ENCODE measurements at places on chromosomes 3 and 15.

- no peak for DNase-seq
Observed at GRCh38 chr3:18585004-18585968, 160.1 kb upstream of the SATB1 start.

DNA sequence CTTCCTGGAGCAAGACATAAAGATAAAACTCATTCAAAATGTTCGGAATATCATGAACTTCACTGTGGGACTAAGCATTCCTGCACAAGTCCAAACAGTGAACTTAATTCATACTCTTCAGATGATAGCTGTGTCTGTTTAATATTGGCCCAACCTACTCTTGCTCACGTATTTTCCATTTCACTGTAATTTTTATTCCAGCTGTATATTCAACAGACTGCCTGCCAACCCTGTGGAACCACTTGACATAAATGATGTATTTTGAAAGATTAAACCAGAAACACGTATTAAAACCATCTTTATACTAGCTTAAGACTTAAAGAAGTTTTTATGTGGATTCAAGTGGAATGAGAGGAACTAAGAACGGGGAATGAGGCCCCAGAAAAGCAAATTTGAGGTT is 172.5 kb downstream of the TMEM108 start:
- DNase-seq = no peak

DNA sequence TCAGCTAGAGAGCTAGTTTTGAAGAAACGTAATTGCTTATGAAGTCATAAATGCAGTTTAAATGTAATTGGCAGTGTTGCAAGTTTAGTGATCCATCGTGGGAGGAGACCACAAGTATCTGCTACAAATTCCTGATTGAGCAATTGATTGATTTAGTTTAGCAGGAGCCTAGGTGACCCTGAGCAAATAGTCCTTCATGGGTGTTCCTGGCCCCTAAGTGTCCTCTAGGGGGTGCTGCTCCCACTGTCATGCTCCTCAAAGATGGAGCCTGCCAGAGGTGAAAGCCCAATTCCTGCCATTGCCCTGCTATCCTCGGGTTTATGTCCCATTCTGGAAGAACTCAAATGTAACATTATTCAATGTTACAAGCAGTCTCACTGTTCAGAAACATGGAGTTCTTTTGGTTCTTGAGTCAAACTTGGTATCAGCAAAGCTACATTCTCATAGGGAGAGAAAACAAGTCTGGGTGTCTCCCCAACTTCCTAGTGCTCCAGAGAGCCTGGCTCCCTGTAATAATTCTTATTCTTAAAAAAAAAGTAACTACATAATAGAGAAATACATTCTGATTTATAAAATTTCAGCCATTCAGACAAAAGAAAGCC is 29.8 kb upstream of the SENP5 start:
- peak; percentile 39 for DNase-seq

DNA sequence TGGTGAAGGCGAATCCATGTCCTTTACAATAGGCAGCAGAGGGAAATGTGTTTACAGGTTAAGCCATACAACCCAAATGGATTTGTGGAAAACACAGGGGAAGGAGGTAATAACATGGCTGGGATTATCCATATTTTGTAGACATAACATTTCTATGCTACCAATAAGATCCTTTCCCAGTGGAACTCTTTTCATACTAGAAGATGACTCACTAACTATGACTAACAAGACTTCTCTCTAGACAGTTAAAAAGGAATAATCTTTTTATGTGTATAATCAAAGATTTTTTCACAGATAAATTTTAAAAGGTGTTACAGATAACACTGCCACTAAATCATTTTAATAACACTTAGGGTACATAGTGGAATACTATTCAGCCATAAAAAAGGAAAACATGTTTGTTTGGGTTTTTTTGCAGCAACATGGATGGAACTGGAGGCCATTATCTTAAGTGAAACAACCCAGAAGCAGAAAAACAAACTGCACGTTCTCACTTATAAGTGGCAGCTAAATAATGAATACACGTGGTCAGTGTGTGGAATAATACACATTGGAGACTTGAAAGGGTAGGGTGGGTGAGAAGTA is 39.6 kb downstream of the VPS13C start:
- no peak for DNase-seq

GRCh38 chr3:39907981-39908380 is 98.6 kb downstream of the MYRIP start:
- DNase-seq = no peak

DNA sequence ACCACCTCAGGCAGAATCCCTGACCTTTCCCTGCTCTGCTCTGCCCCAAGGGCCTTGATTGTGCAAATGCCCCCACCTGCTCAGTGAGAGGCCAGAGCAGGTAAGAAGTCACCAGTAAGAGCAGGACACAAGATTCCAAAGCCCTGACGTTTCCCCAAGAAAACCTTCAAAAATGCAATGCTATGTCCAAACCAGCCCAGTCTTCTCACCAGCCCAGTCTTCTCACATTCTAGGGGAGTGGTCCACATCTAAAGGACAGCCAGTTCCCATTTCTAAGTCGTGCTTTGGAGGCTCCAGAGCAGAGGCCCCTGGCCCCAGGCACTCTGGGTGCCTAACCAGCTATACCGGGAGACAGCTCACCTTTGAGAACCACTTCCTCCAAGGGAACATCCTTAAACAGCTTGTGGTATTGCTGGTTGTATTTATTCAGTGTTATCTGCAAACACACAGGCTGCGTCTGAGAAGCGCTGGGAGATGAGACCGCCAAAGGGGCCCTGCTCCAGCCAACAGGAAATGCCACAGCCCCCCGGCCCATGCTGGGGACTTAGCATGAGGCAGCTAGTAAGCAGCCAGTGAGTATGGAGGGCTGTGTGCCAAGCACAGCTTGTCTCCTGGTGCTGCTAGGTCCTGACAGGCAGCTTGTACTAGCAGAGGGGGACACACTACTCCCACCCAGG is 29.3 kb downstream of the GRAMD2A start:
- DNase-seq = no peak

DNA sequence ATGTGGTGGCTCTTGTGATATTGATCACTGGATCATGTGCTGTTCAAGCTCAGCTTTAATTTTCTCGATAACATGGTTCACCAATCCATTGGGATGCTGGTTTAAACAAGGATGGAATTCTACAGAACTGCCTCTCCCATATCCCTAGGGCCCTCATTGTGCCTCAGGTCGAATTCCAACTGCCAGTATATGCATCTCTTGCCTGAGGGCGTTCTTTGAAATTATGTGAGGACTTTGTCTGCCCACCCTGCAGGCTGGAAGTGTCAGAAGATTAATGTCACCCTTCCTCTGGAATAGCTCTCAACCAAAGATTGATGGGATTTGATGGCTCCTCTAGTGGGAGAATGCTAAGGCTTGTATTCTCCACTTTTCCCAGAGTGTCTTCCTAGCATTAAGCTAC is 175.6 kb upstream of the GALNT15 start:
- DNase-seq = no peak

GRCh38 chr3:36777424-36778218 is 13.3 kb upstream of the DCLK3 start:
- DNase-seq = no peak

GRCh38 chr15:43317566-43318184 is 12.7 kb downstream of the LCMT2 start:
- DNase-seq = no peak

- no peak for DNase-seq
Observed at GRCh38 chr3:55601366-55602080, 114.4 kb upstream of the WNT5A start.

GRCh38 chr3:108171106-108171505 is 51.1 kb downstream of the IFT57 start:
- DNase-seq = no peak

GRCh38 chr15:101313041-101313761 is 18.2 kb upstream of the SNRPA1 start:
- no peak for DNase-seq

DNA sequence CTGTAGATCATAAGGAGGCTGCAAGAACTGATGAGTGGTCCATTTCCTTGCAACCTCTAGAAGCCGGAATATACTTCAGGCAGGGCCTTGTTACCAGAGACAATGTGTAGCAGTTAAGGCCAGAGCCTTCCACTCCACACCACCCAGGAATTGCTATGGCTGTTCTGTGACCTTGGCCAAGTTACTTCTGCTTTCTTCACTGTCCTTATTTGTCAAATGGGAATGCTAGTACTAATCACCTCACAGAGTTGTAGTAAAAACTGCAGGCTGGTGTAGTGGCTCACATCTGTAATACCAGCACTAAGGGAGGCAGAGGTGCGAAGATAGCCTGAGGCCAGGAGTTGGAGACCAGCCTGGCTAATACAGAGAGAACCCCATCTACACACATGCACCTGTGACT is 28.7 kb upstream of the RPN1 start:
- no peak for DNase-seq

- DNase-seq = no peak
Observed at GRCh38 chr3:141174674-141175073, 57.0 kb upstream of the PXYLP1 start.

- DNase-seq = no peak
Observed at GRCh38 chr3:112405845-112406244, 72.9 kb downstream of the CD200 start.

- no peak for DNase-seq
Observed at GRCh38 chr3:38837358-38837757, 21.3 kb upstream of the SCN10A start.

GRCh38 chr3:57544181-57545125 is at the start of gene DNAH12:
Gene DNAH12, minus strand, starts transcription at chr3:57544344. Its CDS starts 1,474 bp downstream, at chr3:57542870.
- DNase-seq = no peak

GRCh38 chr15:34366271-34367065 is 528 bp downstream of the LPCAT4 start:
- peak; percentile 16 for DNase-seq

DNA sequence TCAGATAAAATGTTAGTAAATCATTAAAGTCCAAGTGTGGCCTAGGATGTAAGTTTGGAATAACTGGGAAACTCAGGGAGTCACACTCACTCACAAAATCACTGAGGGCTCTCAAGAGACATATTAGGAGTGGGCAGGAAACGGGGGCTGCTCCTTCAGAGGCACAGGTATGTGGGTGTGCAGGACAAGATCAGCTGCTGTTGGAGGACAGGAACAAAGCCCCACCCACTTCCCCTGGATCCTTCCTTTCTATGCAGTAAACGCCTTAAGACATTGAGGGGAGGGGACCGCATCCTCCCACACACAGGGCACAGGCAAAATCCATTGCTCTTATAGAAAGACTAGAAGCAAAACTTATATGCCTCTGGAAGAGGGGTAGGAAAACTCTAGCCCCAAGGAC is 30.2 kb downstream of the TM2D3 start:
- DNase-seq = no peak

DNA sequence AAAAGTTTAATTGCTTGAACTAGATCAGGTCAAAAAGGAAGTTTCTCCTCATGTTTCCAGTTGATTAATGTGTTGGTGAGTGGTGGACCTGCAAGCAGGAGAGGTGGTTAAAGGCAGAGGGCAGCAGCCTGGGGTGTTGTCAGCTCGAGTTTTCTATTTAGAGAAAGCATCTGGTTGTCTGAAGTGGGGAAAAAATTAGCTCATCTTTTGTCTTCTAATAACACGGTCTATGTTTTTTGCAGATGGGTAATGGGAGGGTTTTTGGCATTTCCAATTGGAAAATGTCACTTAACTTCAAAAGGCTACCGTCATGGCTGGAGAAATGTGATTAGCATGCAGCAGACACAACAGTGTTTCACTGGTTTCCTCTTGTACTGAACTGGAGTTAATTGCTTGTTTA is 122.6 kb downstream of the ITPR1 start:
- no peak for DNase-seq

DNA sequence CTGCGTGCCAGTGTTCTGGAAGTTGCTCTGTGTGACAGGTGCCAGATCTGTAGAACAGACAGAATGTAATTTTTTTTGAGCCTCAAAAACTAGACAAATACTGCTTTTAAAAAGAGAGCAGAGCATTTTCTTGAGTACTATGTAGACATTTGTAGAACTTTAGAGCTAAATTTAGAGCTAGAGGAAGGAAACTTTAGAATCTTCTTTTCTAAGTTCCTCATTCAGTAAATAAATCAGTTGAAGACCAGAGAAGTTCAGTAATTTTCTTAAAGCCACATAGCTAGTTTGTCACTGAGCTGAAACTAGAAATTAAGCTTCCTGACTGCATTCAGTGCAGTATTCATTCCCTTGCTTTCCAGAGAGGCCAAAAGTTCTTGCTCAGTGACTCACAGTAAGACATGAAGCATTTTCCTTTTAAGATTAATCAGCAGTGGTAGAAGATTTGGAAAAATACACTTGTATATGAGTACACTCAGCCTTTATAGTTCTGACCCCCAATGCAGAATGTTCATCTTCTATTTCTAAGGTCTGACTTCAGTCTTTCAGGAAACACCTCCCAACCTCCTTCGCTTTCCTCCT is 83.6 kb upstream of the TSEN2 start:
- DNase-seq = no peak
